GM12878 (cell line): ENCODE measurements at places on chromosomes 1 and 21. TPM values are rescaled to one million over a fixed set of nuclear protein-coding genes. Genes with fewer than 3 reads are reported as not detected.

The HOOK1 gene
- polyA plus RNA-seq, result 2.4 and 4.3 TPM in 2 replicates

GRCh38 chr1:214993419-214993818 is 89.1 kb upstream of the KCNK2 start:
- no peak for DNase-seq

- no peak for DNase-seq
These were observed 30.5 kb downstream of the AADACL4 start for GRCh38 chr1:12674358-12674757.

GRCh38 chr1:93620172-93620840 is 61.3 kb downstream of the BCAR3 start:
- DNase-seq, result no peak

GRCh38 chr1:216702170-216702569 is 21.1 kb downstream of the ESRRG start:
- DNase-seq, result no peak

- peak; percentile 33 for DNase-seq
These were observed 4.2 kb upstream of the NVL start for GRCh38 chr1:224333939-224334786.

- DNase-seq, result no peak
These were observed 110.9 kb downstream of the KCNN3 start for GRCh38 chr1:154759196-154759595.
